Spleen (tissue), 13 donors: ENCODE measurements at places on chromosomes 1 and 21. TPM values are rescaled to one million over a fixed set of nuclear protein-coding genes. Genes with fewer than 3 reads are reported as not detected.

DNA sequence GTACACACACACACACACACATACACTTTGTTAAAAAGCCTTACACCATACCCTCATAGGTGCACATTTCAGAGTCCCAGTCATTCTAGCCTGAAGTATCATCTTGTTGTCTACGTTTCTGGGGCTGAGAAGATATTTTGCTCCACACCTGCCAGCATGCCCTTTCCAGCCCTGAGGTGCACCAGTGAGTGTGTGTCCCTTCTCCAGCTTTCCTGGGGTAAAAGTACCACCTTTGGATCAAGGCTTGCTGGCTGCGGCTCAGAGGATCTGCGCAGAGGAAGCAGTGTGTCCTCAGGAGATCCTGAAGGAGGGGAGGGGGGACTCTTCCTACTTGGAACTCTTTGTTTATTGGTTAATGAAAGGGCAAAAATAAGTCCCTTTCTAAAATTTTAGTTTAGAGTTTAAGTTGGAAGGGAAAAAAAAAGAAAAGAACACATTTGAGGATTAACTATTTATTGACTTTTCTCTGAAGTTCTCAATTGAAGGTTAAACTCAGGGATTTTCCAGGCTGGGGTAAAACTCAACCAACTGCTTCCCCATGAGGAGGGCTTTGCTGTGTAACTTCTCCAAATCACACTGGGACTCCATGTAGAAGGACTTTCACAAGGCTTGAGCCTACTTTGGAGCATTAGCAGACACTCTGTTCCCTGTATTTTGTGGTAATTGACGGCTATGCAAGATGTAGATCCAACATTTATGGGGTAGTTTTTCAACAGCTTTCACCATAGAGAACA, 200.3 kb upstream of the SGIP1 start:
- no peak for DNase-seq

GREM2 gene
- total RNA-seq = 0.34 TPM

DNA sequence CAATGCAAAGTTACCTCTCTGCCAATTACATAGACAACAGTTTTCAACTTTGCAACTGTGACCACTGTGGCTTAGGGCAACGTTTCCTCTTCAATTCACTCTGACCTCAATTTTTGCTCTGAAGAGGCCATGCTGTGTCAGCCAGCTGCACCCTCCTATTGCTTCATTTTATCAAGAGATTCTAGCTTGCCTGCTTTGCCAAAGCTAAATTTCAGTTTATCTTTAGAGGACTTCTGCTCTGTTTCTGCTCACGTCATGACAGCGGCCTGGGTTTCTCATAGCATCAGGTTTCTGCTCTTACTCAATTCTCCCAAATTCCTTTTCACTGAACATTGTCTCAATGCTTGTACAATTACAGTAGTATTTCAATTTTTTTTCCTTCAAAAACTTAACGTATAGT, 154.6 kb downstream of the PLA2G4A start:
- DNase-seq = no peak

DNA sequence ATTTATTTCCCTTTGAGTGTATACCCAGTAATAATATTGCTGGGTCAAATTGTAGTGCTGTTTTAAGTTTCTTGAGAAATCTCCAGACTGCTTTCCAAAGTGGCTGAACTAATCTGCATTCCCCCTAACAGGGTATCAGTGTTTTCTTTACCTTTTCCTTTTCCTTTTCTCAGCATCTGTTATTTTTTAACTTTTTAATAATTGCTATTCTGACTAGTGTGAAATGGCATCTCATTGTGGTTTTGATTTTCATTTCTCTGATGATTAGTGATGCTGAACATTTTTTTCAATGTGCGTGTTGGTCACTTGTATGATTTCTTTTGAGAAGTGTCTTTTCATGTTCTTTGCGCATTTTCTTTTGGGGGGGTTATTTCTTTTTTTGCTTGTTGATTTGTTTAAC, 374.9 kb upstream of the BRINP3 start:
- DNase-seq = no peak

GRCh38 chr1:206757524-206758266, 12.9 kb upstream of the IL19 start:
- DNase-seq = no peak

GRCh38 chr1:15288173-15288926, 41.3 kb downstream of the FHAD1 start:
- DNase-seq = no peak

PRMT6 gene
- total RNA-seq = 17.3 TPM

- DNase-seq = no peak
Observed at GRCh38 chr1:27071049-27071416, 58.4 kb upstream of the TENT5B start.

GRCh38 chr1:25631750-25632485, 15.3 kb downstream of the MAN1C1 start:
- DNase-seq = no peak

- no peak for DNase-seq
Observed at GRCh38 chr1:64963466-64963865, 2.9 kb downstream of the JAK1 start.

SLFNL1 gene
- 0.54 TPM for total RNA-seq

MNDA gene
- 49.1 TPM for total RNA-seq

DNA sequence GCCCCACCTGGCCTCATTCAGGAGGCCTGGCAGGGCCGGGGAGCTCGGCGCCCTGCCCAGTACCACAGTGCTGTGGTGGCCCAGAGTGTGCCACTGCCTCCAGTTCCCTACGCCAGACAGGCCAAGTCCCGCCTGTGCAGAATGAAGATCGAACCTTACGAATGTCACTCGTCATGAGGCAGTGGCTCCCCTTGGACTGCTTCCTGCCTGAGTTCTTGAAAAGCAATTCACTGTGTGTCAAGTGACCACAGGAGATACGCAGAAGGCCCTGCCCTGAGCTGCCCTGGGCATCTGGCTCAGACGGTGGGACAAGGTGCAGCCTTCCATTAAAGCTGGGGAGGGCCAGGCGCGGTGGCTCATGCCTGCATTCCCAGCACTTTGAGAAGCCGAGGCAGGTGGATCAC, 49.6 kb upstream of the LRP8 start:
- peak; percentile 49 for DNase-seq

MFAP2 gene
- total RNA-seq = 0.77 TPM
